T47D (cell line): ENCODE measurements at places on chromosomes 2 and 18.
A peak's percentile ranks its signal among the peaks of the same experiment; 100 is the strongest.

- no peak for DNase-seq
These were observed 98.4 kb downstream of the UPP2 start for GRCh38 chr2:158199928-158200650.

DNA sequence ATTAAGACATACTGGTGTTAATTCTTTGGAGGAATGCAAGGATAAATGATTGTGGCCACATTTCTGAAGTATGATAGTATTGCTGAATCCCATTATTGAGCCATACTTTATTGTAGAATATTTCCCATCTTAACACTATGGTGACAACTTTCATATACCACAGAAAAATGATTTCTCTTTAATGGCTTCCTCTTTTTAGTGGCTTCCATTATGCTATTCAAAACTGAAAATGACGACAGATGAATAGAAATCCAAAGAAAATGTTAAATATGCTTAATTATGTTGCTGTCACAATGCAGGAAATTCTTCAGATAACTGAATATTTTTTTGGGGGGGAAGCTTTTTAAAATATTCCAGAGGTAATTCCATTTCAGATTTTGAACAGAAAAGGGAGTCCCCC lies 88.9 kb upstream of the TMEM200C start:
- DNase-seq, result no peak

DNA sequence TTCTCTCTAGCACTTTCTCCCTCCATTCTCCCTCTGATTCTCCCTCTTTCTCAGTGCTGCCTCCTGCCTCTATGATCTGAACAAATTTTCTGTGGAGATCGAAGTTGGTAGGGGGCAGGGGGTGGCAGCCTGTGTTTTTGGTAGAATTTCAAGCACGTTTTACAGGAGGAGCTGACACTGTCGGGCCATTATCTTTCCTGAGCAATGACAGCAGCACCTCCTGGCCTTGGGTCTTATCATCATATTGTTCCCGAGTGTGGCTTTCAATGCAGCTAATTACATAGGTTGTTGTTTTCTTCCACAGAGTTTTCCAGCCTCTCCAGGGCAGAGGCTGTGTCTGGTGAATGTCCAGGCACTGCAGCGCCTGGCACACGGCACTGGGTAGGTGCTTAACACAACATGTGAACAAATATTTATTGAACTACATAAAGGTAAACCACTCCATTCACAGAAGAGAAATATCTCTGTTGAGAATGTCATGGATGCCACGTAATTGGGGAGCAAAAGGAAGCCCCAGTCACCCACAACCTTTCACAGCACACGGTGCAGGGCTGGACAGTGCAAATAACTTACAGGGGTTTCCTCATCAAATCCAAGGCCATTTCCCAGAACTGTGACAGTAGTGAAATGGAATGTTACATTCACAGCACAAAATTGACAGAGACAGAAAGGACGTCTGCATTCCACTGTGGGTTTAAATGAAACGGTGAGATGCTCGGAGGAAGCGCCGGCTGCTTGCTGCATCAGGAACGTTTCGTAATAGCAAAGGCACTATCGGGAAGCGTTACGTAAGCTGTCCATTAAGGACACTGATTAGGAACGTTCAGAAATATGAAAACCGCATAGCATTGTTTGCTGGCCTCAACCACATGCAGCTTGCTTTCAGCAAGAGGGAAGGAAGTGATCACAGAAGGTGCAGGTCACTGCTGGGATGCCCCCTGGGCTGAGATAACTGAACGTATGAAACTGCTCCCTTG lies 6.5 kb upstream of the KCNG2 start:
- peak; percentile 23 for DNase-seq

- DNase-seq, result no peak
These were observed 61.7 kb upstream of the EPC2 start for GRCh38 chr2:148582679-148583511.

DNA sequence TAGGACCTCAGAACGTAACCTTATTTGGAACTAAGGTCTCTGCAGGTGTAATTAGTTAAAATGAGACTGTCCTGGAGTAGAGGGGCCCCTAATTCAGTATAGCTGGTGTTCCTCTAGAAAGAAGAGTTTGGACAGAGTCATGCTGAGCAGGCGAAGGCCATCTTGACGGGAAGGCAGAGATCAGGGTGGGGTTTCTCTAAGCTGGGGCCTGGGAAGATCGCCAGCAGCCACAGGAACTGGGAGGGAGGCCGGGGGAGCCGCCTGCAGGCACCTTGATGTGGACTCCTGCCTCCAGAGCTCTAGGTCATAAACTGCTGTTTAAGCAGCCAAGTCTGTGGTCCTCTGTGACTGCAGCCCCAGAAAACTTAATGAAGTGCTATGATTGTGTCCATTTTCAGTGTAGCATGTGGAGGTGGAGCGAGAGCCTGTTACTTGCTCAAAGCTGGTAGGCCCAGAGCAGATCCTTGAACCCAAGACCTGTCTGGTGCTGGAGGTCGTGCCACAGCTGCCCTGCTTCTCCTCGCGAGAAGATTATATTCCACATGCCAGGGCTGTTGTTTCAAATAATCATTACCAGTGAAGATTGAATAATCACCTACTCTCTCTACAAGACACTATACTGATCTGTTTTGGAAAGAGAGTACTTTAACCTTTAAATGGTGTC lies 105.7 kb downstream of the TPO start:
- no peak for DNase-seq
